Mucosa of descending colon (tissue), 3 donors: ENCODE measurements at places on chromosomes 11 and 22. TPM values are rescaled to one million over a fixed set of nuclear protein-coding genes. Genes with fewer than 3 reads are reported as not detected.

Gene OR6T1
- total RNA-seq, result not detected

Gene FREY1
- 0.81 TPM for total RNA-seq

Gene TRIM34
- total RNA-seq, result 11.9 TPM

Gene BAIAP2L2
- 92.3 TPM for total RNA-seq

Gene GGTLC2
- total RNA-seq, result not detected

Gene ARRB1
- 121 TPM for total RNA-seq

Gene CARD16
- 53.0 TPM for total RNA-seq

Gene OR51B4
- total RNA-seq, result not detected

Gene PANX3
- not detected for total RNA-seq

Gene MAPK8IP2
- 0.64 TPM for total RNA-seq

Gene SYTL2
- total RNA-seq, result 282 TPM

Gene MS4A4E
- total RNA-seq, result 1.3 TPM

Gene FOXRED1
- 31.4 TPM for total RNA-seq

Gene AGBL2
- total RNA-seq, result 3.1 TPM

- peak; percentile 63 for DNase-seq
These were observed 61.6 kb downstream of the LRP5 start for GRCh38 chr11:68373815-68374501.

- no peak for DNase-seq
These were observed 94.8 kb upstream of the AMOTL1 start for GRCh38 chr11:94673386-94673785.

DNA sequence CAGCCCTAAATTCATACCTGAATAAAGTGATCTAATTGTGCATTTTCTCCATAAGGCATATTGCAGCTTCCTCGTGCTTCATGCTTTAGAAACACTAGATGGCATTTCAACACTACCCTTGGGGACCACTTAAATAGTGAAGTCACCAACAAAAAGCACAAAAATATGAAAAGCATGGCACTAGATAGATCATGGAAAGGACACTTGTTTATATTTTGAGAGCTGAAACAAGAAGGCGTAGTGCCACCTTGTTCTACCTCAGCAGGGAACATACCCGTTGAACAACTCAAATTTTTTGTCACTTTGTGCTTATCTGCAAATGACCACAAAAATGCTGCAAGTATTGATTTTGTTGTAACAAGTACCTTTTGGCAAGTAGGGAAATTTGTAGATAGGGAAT is 8.6 kb downstream of the TBCEL start:
- DNase-seq, result no peak

DNA sequence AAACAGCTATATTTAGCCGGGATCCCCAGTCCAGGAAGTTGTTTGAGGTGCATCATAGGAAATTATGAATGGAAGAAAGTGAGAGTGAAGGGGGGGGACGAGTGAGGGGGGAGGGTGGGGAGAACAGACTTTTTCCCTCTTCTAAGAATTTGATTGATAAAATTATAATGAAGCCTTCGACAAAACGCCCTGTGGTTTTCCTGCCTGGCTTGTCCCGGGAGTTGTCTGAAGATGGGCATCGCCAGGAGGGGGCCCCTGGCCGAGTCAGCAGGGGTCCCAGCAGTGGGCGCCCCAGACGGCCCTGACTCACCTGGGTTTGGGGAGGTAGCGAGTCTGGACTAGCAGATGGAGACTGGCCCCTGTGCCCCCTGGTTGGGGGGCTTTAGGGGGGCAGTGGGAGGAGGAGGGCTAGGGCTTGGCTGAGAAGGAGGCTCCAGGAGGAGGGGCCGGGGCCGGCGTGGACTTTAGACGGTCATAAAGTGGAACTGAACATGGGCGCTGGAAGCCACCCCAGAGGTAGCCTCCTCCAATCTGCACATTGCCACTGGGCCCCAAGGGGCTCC is 336 bp upstream of the LIF start:
- peak; percentile 84 for DNase-seq

GRCh38 chr11:96082002-96082899 is 158.3 kb upstream of the MTMR2 start:
- no peak for DNase-seq

GRCh38 chr11:59273373-59273841 is 60.7 kb upstream of the MPEG1 start:
- DNase-seq, result peak; percentile 78

GRCh38 chr11:6576471-6577373 is 26.7 kb downstream of the RRP8 start:
- DNase-seq, result no peak

DNA sequence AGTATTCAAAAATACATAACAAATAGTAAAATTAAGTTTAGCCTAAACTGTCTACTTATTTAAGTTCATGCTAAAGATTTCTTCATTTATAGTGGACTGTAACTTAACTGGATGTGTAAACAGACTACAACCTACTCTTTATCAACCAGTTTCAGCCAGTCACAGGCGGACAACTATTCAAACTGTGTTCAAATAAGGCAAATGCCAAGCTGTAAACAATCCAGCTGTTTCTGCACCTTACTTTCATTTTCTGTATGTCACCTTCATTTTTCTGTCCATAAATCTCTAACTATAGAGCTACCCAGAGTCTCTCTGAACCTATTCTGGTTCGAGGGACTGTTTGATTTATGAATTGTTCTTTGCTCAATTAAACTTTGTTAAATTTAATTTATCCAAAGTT is 992.8 kb downstream of the DLG2 start:
- DNase-seq, result no peak

GRCh38 chr11:1744137-1744886 is 6.1 kb downstream of the IFITM10 start:
- DNase-seq, result no peak

DNA sequence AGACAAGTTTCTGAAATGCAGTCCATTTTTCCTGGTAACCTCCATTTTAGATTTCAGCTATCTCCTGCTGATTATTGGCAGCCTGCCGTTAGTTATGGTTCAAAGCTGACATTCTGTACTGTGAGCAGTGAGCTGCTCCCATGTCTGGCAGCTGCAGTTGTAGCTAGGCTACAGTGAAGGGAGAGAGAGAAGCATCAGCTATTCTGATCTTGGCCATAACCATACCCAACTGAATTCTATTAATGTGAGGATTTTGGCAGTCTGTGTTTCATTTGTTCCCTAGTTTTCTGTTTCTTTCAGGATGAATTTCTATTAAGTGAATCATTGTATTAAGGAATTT is 33.4 kb downstream of the SIK2 start:
- DNase-seq, result no peak

GRCh38 chr11:44011797-44012196 is 36.0 kb upstream of the ACCSL start:
- no peak for DNase-seq

- DNase-seq, result no peak
These were observed 68.6 kb upstream of the SORL1-AS1 start for GRCh38 chr11:121521145-121522042.

- no peak for DNase-seq
These were observed 15.4 kb downstream of the P2RY6 start for GRCh38 chr11:73287400-73288101.

DNA sequence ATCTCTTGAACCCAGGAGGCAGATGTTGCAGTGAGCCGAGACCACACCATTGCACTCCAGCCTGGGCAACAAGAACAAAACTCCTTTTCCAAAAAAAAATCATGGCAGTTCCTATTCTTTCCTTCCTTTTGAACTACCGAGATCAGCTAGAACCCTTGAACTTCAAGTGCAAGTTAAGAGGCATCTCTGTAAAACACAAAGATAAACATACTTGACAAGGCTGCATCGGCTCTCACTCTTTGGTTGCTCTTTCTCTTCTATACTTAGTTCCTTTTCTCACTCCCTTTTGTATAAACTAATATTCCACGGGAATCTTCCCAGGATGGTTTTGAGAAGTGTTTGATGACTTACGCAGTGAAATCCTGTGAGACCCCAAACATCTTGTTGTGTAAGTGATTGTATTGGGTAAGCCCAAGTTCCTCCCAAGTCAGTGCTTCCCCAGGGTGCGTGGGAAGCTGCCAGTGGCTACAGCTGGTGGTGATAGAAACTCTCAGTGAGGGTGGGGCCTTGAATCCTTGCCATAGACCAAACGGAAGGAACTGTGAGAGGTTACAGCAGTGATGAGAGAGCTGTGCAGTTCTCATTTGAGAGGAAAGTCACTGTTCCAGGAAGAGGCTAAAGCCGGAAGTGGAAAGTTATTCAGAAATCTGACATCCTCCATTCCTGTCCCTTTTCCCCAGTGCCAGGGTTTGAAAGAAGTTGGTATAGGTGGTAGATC is 24.1 kb upstream of the CDC42EP2 start:
- DNase-seq, result peak; percentile 72

DNA sequence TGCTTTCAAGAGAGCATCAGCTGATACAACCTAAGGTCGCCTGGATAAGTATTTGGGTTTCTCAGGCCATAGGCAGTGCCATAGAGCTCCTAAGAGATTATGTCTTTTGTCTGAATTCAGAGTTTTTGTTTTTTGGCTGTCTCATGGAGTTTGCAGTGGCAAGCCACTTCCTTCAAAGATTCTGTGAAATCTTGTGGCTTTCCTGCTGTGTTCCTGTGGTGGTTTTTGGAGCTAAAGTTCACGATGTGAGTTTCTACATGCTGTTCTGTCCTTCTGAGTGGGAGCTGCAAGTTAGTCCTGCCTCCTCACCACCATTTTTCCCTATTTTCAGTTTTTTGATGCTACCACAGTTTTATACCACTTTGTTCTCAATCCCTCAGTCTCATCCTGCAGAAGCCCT is 111.4 kb downstream of the COMMD9 start:
- DNase-seq, result no peak

GRCh38 chr11:44559207-44559939 is 6.1 kb upstream of the CD82 start:
- no peak for DNase-seq

GRCh38 chr11:111548525-111548924 is 8.0 kb downstream of the LAYN start:
- no peak for DNase-seq

DNA sequence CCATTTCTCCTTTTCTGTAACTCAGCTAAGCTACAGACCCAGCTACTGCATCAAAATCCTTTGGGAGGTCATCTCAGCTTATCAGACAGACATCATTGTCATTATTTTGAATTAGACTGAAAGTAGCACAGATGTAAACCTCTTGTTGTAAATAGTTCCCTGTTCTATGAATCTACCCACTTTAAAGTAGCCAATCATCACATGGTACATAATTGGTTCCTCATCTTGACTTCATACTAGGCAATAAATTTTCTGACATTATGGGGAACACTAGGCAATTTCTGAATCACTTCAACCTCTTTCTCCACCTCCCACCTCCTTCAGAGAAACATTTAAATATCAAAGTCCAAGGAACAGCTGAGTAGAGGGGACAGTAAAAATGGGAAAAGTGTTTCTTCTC is 47.9 kb downstream of the MPPED2 start:
- no peak for DNase-seq

GRCh38 chr11:61959114-61959513 is 8.3 kb downstream of the FTH1 start:
- DNase-seq, result no peak

DNA sequence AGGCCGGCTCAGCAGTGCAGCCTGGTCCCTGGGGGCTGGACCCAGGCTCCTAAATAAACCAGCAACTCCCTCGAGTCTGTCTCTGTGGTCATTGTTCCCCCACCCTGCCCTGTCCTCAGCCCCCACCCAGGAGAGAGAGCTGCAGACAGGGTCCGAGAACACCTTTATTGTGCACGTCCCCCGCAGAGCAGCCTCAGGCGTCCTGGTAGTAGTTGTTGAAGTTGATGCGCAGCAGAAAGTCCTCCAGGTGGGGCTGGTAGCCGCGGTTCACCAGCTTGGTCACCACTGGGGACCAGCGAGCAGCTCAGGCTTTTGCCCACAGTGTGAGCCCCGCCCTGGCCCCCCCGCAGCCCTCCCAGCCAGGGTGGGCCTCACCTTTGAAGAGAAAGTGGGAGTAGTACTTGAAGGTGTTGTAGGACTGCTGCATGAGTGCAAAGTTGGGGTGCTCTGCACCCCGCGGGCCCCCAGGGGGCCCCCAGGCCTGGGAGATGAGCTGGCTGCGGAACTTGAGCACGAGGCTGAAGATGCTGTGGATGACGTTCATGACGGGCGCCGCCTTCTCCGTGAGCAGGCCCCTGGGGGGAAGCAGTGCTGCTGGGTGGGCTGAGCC is 16.8 kb downstream of the SELENOO start:
- no peak for DNase-seq

GRCh38 chr11:14054116-14055107 is 91.9 kb downstream of the SPON1 start:
- peak; percentile 17 for DNase-seq

DNA sequence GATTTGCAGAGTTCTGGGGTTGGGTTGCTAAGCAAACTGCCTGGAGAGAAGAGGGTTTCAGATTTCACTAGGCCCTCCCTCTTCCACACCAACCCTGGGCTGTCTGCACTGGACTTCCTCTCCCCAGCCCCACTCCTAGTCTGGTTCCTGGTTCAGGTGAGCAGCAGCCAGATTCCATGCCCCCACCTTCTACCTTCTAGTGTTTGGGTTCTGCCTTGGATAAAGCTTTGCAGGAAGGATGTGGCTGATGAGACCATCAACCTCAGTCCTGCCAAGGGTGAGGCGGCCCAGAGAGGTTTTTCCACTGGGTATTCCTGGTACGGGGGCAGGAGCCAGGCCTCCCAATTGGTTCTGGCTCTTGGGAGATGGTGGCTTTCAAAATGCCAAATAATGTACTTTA is 68.3 kb downstream of the BCR start:
- no peak for DNase-seq

DNA sequence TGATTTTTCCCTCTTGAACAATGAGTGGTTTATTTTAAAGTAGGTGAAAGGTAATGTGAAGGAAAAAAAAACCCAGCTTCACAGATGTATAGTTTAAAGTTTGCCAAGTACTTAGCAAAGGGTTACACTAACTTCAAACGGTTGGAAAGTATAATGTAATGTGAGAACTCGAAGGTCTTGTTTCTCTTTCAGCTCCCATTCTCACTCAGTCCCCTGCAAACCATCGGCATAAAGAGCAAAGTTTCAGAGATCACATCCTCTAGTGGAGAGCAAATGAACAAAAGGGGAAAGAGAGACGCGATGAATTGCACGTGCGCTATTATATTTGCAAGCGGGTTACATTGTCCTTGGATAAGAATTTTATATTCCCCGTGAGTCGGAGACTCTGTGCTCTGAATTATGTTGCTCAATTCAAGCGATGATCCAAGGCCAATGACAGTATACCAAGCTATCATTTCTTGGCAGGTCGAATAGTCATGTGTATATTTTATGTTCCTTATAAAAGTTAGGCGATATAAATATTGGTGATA is 37.6 kb upstream of the BIRC3 start:
- DNase-seq, result peak; percentile 65

GRCh38 chr11:57781529-57781943 is 19.9 kb downstream of the CTNND1 start:
- peak; percentile 81 for DNase-seq

- peak; percentile 57 for DNase-seq
These were observed 22.9 kb downstream of the STX3 start for GRCh38 chr11:59778122-59778521.

DNA sequence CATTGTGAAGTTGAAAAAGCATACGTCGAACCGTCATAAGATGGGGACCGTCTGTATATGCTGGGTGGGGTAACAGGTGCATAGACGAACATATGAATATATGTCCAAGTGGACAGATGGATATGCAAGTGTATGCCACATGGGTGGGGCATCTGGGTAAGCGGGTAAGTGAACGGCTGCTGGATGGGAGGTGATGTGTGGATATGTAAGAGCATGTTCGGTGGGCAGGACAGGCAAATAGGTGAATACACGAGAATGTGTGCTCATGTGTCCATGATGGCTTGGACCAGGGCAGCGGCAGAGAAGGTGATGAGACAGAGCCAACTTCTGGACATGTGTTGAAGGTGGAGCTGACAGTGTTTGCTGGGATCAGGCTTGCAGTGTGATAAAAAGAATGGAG is 12.0 kb downstream of the IFITM10 start:
- DNase-seq, result no peak

GRCh38 chr11:121889186-121889585 is 226.8 kb downstream of the BLID start:
- no peak for DNase-seq

- no peak for DNase-seq
These were observed 22.4 kb upstream of the THY1 start for GRCh38 chr11:119445379-119445778.
